ENCODE measurements at places on chromosomes 12 and 14.

DNA sequence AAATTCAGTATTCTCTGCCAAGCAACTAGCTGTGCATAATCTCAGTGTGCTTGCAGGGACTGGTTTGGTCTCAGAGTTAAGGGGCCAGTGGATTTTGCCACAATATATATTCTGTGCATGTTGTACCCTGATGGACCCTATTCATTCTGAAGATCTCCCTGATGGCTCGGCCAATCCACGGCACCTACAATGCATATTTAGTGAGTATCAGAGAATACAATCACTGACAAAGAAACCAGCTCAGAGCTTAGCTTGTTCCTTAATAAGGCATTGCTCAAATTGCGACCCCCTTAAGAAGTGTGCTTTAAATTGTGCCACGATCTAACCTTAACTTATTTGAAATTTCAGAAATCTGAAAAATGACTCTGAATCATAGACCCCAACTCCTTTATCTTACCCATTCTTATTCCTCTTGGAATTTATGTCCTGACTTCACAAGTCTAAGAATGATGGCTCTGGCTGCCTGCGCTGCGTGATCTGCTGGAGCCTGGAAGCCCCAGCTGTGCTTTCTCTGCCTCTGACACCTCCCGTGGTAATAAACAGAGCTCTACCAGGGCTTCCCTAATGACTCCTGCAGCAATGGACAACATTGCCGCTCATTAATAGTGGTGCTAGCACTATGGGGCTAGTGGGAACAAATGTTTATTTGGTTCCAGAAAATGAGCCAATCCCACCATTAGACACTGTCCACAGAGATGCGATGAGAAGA lies 9.0 kb upstream of the DCAF4 start:
- DNase-seq, result no peak

DNA sequence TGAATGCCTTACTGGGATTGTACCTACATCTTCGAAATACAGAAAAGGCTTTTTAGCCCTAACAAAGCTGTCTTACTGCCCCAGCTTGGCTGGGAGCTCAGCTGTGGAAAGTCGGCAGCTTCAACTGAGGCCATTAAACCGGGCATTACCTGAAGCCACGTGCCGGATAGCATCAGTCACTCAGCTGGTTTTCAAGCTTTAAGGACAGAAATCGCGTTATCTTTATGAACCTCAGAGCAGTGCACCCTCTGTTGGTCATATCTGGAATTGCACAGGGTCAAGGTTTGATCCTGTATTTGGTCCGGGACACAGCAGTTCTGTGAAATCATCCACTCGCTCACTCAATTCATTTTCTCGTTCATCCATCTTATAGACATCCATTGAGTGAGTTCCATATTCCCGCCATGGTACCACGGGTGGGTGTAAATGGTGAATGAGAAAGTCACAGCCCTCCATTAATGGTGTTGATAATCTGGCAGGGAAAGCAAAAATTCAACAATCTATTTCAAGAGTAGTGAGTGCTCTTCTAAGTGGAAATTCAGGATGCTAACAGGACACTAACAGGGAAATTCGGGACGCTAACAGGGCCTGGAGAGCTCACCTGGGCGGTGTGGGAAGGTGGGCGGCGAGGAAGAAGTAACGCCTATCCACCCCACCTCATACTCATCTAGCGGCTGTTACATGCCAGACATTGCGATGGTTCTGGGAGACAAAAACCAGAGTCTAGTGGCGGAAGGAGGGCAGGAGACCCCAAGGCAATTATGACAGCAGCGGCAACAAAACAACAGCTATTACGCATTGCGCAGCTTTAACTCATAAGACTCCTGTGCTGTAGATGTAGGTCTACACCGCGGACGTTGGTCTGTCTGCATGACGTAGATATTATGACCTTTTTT lies 60.6 kb upstream of the TCL1A start:
- DNase-seq, result peak; percentile 5

DNA sequence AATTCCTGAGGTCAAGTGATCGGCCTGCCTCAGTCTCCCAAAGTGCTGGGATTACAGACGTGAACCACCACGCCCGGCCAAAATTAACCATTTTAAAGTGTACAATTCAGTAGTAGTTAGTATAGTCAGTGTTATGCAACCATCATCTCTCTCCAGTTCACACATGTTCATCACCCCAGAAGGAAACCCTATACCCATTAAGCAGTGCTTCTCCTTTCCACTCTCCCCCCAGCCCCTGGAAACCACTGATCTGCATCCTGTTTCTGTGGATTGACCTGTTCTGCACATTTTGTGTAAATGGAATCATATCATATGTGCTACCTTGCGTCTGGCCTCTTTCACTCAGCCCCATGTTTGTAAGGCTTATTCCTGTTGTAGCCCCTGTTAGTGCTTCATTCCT lies 52.2 kb downstream of the PHETA1 start:
- no peak for DNase-seq

DNA sequence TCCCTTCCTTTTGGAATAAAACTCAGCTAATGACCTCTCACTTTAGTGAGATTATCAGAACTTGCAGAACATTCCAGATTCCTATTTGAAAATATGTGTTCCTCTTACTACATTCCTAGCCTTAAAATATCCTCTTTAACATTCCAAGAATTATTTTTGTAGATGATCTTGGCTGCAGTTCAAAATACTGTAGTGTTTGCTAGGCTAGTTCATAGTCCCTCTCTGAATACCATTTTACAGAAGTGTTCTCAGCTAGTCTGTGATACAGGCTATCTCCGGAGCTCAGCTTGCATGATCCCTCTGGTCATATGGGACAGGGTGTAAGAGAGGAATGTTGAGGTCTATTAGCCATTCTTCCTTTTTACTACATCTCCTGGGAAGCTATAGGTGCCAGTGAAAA lies 17.6 kb upstream of the GPR33 start:
- no peak for DNase-seq

DNA sequence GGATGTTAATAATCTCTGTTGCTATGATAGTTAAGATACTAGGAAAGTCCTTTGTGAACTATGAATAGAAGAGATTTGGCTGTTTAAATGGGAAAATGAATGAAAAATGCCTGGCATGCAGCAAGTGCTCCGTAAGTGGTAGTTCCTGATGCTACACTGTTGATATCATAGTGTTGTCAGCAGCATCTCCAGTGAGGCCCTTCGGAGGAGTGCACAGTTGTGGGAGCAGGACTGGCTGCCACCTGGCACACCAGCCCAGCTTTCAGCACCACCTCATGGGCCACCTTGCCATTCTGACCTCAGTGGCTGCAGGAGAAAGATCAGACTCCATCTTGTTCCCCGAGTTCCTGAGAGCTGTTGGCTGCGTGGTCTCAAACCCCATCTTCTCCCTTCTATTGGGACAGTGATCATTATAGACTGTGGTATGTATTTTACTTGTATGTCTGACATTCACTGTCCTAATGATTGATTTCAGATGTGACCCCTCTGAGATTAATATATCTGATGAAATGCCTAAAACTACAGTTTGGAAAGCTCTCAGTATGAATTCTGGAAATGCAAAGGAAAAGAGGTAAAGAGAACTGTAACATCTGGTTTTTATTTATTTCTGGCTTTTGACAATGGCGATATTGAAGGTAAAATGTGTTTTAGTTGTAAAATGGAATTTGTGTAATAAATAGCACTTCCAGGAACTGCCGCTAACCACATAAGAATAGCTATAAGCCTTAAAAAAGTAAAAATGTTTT lies 80.9 kb downstream of the SLC4A8 start:
- DNase-seq, result no peak

- no peak for DNase-seq
Observed at GRCh38 chr14:68637106-68638021, 155.5 kb downstream of the ZFP36L1 start.

DNA sequence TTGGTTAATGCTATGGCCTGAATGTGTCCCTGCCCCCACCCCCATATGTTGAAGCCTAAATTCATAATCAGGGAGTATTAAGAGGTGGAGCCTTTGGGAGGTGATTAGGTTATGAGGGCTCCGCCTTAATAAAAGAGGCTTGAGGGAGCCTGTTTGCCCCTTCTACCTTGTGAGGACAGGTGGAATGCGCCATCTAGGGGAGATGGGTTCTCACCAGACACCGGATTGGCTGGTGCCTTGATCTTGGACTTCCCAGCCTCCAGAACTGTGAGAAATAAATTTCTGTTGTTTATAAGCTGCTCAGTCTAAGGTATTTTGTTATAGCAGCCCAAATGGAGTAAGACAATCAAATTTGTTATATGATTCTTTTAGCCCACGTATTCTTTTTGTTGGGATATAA lies 148.3 kb downstream of the PTCSC3 start:
- DNase-seq, result peak; percentile 45

GRCh38 chr14:50917449-50917848 lies 26.8 kb downstream of the PYGL start:
- DNase-seq, result no peak

DNA sequence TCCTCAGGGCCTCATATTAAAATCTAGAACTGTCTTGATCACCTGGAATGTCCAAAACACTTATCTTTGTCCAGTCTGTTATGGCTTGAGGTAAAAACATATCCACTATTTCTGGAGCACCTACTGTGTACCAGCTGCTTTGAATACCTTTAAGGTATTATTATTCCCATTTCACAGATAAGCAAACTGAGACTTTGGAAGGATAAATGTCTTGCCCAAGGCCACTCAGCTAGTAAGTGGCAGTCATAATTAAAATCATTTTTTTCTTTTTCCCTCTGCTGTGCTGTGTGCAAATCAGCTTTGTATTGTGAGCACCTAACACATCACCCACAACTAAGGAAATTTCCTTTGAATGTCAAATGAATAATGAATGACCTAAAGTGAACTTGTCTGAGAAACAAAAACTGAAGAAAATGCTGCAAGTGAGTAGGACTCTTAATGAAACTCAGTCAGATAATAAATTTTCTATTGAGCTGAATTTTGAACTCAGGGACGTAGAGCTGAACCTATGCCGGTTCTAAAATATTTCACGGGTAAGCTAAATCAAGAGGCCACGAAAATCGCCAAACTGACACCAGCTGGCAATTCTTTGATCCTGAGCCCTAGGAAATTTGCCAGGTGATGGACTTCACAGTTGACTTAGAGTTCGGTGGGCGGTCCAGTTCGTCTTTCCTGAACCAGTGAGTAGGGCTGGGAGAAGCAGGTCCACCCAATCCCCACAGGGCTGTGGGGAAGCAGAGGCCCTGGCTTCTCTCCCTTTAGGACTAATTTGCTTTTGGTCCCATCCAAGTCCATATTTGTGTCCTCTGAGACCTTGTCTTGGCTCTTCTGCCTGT lies 159.7 kb upstream of the PWP1 start:
- no peak for DNase-seq

DNA sequence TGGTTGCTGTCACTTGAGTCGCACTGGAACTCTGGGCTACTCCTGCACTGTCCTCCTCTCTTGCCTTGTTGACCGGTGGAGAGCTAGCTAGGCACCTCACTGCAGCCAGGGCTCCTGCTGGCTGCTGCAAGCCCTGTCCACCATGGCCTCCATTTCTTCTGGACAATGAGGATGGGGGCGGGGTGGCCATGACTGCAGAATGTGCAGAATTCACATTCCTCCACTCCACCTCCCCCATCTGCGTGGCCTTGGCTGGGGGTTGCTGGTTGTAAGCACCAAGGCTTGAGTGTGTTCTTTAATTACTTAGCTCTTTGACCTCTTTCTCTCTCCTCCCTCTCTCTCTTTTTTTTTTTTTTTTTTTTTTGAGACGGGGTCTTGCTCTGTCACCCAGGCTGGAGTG lies 248.5 kb downstream of the PCNX1 start:
- DNase-seq, result no peak

DNA sequence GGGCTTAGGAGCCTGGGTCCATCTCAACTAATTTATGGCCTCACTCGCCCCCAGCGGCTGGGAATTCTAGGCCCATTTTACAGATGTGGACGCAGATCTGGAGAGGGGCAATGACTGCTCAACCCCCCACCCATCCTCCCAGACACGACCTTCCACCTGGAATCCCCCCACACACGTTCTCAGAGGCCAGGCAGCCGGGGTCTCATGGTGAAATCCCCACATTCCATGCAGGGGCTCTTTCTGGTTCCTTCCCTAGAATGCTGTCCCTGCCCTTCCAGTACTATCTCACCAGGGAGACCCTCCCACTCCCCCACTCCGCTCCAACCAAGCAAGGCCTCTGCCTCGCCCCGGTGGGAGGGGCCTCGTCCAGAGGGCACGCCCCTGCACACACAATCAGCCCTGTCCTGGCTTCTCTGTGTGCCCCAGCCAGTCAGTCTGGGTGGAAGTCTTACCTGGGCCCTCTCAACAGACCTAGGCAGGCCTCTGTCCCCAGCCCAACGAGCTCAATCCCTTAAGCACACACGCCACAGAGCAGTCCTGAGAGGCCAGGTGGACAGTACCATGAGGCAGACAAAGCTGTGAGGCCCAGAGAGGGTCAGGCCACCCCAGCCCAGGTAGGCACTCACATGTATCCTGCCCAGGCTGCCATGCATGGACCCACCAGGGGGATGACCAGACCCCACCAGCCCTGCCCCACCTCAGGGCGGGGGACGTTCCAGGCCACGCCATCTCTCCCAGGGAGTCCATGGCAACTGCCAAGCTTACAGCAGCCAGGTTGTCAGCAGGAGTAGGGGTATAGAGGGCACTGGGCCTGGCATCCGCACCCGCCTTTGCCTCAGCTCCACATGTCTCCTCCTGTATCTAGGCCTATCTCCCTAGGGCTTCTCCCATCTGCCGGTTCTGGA lies 1.3 kb upstream of the ANKRD9 start:
- peak; percentile 9 for DNase-seq

GRCh38 chr12:123449856-123450255 lies 8.1 kb upstream of the SNRNP35 start:
- no peak for DNase-seq

DNA sequence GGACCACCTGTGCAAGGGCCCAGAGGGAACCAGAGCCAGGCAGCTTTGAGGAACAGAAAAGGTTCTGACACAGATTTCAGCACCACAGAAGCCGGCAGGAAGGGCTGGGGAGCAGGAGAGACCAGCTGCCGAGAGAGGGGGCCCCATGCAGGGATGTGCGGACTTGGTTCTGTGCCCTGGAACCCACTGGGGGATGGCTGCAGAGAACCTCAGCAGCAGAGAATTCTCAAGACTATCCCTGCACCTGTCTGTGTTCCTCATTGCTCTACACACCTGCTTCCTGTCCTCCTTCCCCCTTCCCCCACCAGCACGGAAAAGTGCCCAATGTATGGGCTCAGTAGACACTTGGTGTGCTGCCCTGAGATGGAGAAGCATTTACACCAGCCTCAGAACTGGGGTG lies 3.2 kb downstream of the SERPINA9 start:
- no peak for DNase-seq

DNA sequence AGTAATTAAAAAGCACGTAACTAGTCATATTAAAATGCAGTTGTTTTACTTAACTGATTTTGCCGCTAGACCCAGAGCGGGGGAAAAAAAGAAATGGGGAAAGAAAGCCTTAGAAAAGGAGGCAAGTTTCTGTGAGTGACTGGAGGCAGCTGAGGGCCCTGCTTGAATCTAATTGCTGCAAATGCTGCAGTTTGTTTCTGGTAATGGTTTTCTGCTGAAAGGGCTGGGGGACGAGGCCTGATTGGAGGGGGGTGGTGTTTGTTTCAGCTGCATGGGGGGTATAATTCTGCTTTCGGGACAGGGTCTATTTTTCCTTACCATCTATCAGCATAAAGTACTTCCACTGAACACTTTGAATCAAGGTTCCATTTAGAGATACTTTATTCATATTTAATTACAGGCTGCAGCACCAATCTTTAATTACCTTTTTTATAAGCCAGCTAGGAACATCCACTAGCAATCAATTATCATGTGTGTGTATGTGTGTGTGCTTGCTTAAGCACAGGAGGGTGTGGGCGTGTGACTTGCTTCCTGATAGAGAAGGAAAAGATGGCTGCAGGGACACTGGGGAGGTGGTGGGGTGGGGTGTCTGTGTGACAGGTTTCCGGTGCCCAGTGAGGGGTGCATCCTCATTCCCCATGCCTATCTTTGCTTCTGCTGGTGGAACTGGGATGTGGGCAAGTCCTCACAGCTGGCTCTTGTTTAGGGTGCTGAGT lies 83.4 kb downstream of the ADCK1 start:
- no peak for DNase-seq
